ENCODE measurements at places on chromosomes 3 and 15. TPM values are rescaled to one million over a fixed set of nuclear protein-coding genes. Genes with fewer than 3 reads are reported as not detected.

DNA sequence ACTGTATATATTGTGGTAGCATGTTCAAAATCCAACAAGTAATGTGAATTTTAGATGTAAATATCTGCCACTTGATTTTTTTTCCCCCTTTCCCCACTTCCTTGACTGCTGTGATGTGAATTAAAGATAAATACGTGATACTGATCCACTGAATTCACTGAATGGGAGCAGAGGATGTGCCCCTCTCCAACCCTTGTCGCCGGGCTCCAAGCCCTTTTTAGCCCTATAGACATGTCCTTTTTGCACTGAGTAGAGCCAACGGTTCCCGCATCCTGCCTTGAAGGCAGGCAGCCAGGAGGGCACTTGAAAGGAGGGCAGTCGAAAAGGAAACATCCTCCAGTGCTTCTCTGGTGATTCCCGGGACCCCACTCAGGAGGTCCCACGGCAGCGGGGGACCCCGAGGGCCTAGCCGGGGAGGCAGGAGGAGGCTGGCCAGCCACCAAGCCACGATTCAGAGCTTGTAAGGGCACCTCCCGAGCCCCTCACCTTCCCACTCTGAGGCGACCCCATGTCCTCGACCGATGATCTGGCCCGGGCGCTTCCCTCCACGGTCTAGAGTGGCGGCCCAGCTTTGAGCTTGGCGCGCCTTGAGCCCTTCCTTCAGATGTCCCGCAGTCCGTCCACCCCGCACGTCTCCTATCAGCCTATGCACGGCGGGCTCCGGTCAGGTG, 901 bp upstream of the MANF start:
- no peaks in the 10 kb centered on the region for H3K27me3 ChIP-seq
- H3K36me3 ChIP-seq, result peaks cover 41% of the 10 kb centered on the region
- H3K4me1 ChIP-seq, result peaks cover 16% of the 10 kb centered on the region
- H3K4me3 ChIP-seq, result peak overlapping the region; percentile 73
- no peak for DNase-seq
- H3K27ac ChIP-seq, result peak overlapping the region; percentile 86

- peaks cover 20% of the 10 kb centered on the region for H3K4me1 ChIP-seq
- H3K27ac ChIP-seq, result no peak overlapping the region
- DNase-seq, result no peak
- H3K27me3 ChIP-seq, result no peaks in the 10 kb centered on the region
Measured at GRCh38 chr3:69441040-69441439, 55.2 kb upstream of the FRMD4B start.

DNA sequence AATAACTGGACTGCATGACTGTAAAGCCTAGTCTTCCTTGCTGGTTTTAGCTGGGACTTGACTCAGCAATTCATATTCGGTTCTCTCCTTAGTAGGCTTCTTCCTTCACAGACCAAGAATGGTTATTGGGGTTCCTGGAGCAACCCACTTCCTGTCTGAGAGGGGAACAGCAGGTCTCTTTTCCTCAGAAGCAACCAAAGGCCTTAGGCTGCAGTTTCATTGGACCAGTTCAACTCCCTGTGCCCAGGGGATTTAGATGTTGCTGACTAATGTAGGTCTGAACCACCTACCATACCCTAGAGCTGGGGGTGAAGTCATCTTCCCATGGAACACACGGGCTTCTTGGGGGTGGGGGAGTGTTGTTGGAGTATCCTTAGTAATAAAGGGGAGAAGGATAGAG, 84.0 kb upstream of the SKOR1 start:
- H3K36me3 ChIP-seq, result no peaks in the 10 kb centered on the region
- H3K27me3 ChIP-seq, result no peaks in the 10 kb centered on the region
- H3K4me1 ChIP-seq, result no peaks in the 10 kb centered on the region
- H3K27ac ChIP-seq, result no peak overlapping the region
- no peak for DNase-seq

- H3K36me3 ChIP-seq, result no peaks in the 10 kb centered on the region
- H3K4me1 ChIP-seq, result peaks cover 21% of the 10 kb centered on the region
- H3K4me3 ChIP-seq, result no peak overlapping the region
- DNase-seq, result peak; percentile 17
- H3K27ac ChIP-seq, result no peak overlapping the region
- no peaks in the 10 kb centered on the region for H3K27me3 ChIP-seq
Measured at GRCh38 chr15:69976366-69976994, 121.2 kb downstream of the TLE3 start.

DNA sequence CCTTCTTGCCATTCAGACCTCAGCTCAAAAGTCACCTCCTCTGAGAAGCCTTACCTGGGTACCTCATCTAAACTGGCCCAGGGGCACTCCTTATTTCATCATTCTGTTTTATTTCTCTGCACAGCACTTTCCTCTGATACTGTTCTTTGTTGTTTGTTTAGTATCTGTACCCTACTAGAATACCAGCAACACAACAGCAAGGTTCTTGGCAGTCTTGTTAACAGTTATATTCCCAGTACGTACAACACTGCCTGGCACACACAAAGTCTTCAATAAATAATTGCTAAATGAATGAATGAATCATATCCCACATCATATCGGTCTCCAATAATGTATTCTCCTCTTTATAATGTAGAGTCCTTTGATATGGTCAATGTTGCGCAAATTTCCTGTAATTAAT, 188.1 kb downstream of the FOXP1 start:
- no peak overlapping the region for H3K4me3 ChIP-seq
- H3K36me3 ChIP-seq, result no peaks in the 10 kb centered on the region
- no peaks in the 10 kb centered on the region for H3K27me3 ChIP-seq
- H3K27ac ChIP-seq, result no peak overlapping the region
- H3K4me1 ChIP-seq, result peaks cover 9% of the 10 kb centered on the region

The NEDD4 gene
- 66.6 TPM for total RNA-seq

The LSAMP gene
- total RNA-seq, result not detected

The RASA2 gene
- 16.3 TPM for total RNA-seq

The SKOR1 gene
- not detected for total RNA-seq
